ENCODE measurements at places on chromosomes 13 and 19. TPM values are rescaled to one million over a fixed set of nuclear protein-coding genes. Genes with fewer than 3 reads are reported as not detected.

The ZNF66 gene
- total RNA-seq, result 0.12 TPM

The SPRED3 gene
- 2.1 TPM for total RNA-seq

The SLC46A3 gene
- total RNA-seq, result 2.3 TPM

The LYPD3 gene
- total RNA-seq, result 0.75 TPM

The RPS28 gene
- total RNA-seq, result 317 TPM

The ELAVL3 gene
- total RNA-seq, result not detected

The NBEA gene
- 2.0 TPM for total RNA-seq

The ATP4B gene
- not detected for total RNA-seq

The ZNF416 gene
- total RNA-seq, result 2.6 TPM
